ENCODE measurements at places on chromosomes 3 and 15.

GRCh38 chr3:193782747-193783146, 189.7 kb downstream of the OPA1 start:
- no peak for DNase-seq

DNA sequence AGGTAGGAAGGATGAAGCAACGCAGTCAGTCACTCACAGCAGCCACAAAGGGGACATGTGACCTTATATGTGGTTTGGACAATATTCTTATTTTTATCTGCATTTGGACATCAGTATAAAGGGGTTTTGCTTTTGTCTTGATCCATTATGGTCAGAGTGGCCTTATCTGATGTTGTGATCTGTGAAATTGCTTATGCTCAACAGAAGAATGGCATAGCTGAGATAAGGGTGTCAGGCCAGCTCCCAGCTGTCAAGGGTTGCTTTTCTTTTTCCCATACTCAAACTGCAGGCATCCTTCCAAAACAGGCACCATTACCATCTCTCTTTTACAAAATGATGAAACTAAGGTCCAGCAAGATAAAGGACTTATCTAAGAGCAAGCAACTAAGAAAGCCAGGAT, 28.1 kb downstream of the DCLK3 start:
- no peak for DNase-seq

- DNase-seq: no peak
Measured at GRCh38 chr3:122358703-122359032, 24.4 kb downstream of the MIX23 start.

- DNase-seq: no peak
Measured at GRCh38 chr3:132606085-132606484, 9.0 kb downstream of the ACKR4 start.

GRCh38 chr15:31016446-31016915, 25.1 kb upstream of the MTMR10 start:
- DNase-seq: no peak

DNA sequence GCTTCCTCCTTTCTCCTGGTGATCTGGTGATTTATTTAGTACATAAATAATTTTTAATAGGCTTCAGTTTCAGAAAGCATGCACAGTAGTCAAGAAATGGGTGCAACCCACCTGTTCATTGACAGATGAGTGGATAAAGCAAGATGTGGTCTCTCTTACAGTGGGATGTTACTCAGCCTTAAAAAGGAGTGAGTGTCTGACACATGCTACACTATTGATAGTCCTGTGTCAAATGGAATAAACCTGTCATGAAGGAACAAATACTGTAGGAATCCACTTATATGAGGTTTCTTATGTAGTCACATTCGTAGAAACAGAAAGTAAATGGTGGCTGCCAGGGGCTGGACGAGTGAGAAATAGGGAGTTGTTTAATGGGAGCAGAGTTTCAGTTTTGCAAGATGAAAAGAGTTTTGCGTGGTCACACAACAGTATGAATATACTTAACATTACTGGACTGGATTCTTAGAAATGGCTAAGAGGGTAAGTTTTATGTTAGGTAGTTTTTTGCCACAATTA, 56.0 kb upstream of the PPARG start:
- DNase-seq: peak; percentile 12

GRCh38 chr15:88704791-88705768, 66.3 kb downstream of the ISG20 start:
- DNase-seq: no peak

DNA sequence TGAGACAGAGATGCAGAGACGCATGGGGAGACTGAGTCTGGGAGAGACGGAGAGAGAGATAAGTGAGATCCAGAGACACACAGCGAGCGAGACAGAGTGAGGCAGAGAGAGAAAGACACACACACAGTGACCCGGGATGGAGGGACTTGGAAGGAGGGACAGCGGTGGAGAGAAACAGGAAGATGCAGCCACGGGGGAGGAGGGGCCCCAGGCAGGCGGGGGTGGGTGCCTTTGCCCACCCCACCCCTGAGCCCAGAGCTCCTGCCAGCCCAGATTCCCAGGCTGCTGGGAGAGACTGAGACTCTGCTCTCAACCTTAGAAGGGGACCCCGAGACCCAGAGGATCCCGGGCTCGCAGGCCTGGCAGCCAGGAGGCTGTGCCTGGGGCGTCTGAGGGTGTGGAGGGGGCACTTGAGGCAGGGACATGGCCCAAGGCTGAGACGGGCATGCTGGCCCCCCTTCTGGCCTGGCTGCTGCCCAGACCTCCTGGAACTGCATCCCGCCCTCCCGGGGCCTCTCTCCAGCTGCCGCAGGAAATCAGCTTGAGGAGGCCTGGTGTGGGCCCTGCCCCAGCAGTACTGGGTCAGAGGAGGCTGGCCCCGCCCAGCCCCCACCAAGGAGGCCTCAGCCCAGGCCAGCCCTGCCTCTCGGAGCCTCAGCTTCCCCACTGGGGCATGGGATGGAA, 18.1 kb downstream of the H1-8 start:
- no peak for DNase-seq

DNA sequence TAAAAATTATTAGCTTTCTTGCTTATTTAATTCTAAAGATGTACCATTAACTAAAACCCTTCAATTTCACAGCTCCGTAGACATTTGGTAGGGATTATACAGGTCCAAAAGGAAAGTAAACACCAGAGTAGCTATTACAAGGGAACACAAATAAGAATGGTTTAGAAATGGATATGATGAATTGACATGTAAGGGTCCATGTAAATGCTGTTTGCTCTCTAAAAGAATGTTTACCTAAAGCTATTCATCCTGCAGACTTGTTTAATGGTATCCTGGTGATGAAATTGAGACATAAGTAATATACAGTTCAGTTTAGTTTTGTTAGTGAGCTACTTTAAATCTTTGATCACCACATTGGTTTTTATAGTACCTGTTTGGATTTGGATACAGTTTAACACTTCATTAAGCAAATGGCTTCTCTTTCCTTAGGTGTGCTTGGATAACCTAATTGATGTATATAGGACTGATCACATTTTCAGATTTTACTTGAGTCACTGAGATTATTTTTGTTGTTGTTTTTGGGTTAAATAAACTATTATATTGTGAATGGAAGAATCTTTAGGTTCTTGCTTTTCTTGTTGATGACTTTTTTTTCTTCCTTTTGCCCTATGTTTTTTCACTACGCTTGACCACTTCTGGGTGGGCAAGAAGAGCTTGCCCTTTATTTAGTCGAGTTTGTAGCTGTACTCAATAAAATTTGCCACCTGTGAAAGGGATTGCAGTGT, 115.4 kb downstream of the TCF12 start:
- DNase-seq: no peak

DNA sequence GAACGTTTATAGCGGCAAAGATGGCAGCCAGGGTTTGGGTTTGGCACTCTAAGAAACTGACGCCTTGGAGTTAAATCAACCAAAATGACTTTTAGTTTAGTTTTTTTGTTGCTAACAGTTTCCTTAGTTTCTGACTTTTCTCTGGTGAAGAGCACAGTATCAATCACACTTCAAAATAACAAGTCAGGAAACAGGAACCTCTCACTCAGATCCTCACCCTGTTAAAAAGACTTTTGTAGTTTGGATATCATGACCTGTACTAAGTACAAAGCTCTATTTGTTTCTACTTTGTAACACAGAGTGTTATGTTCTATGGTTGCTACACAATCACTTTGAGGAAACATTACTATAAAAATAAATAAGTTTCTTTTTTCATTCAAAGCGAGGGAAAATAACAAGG, 51.1 kb downstream of the ATP10A start:
- no peak for DNase-seq

DNA sequence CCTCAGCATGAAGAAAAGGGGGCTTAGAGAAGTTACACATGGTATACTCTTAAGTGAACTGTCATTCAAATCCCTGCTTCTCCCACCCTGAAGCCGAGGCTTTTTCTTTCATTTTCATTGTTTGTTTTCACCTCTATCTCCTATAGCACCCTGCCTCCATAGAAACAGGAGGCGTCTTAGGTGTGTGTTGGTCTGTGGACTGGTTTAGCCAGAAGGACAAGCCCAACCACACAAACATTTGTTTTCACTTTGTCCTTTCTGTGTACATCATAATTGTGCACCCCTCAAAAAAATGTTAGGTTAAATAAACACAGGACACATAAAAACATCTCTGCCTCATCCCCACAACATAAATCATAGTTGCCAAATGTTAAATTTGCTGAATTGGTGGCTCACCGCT, 73.3 kb upstream of the UBE2E2 start:
- DNase-seq: no peak

GRCh38 chr15:41734079-41734478, 40.2 kb upstream of the MAPKBP1 start:
- no peak for DNase-seq

GRCh38 chr15:44458429-44458828, 31.0 kb downstream of the CTDSPL2 start:
- DNase-seq: no peak

DNA sequence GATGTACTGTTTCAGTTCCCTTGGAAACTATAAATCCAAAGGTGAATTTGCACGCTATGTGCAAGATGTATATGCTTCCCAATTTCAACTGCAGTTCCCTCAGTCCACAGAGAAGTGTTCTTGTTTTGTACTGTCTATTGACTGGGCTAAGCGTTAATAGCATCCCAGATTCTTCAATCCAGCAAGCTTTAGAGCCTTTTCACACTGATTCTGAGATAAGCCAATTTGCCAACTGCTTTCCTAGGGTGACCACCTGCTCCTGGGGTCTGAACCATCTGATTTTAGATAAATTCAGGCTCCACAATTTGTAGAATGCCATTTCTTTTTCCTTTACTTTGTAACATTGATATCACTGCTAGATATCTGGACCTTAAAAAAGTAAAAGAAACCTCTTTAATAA, 340.1 kb downstream of the PTPRG start:
- no peak for DNase-seq

- no peak for DNase-seq
Measured at GRCh38 chr3:122936335-122936734, 91.2 kb downstream of the SEMA5B start.

GRCh38 chr3:146626403-146627122, 21.4 kb upstream of the PLSCR5 start:
- no peak for DNase-seq

DNA sequence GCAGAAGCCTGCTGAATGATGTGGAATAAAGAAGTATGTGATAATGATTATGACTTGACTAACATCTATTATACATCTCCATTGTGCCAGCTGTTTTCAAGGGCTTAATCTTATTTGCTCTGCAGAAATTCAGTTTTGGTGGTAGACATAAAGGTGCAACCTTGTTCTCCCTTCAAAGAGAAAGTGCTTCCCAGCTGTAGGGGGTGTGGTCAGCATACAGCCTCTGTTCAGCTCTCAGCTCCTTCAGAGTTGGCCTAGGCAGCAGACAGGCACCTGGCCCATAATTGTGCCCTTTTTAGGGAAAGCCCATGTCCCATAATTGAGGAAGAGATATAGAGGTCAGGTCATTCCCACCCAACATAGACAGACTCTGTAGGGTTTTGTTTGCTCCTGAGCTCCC, 104.3 kb upstream of the EOMES start:
- no peak for DNase-seq

GRCh38 chr3:14283813-14284438, 105.3 kb downstream of the LSM3 start:
- no peak for DNase-seq

DNA sequence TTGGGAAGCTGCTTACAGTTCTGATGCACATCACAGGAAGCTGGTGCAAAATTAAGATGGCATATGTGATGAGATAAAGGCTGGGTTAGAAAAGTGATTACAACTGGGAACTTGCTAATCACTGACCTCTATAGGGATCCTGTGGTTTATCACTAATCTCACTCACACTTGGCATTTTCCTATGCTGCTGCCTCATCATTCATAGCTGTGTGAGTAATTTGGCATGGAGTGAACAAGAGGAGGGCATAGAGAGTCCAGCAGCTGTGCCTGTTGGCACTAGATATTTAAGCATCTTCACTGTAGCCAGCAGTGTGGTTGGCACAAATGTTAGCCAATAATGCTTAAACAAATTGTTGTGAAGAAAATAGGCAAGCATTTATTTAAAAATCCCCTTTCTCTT, 217.7 kb upstream of the CGNL1 start:
- no peak for DNase-seq

DNA sequence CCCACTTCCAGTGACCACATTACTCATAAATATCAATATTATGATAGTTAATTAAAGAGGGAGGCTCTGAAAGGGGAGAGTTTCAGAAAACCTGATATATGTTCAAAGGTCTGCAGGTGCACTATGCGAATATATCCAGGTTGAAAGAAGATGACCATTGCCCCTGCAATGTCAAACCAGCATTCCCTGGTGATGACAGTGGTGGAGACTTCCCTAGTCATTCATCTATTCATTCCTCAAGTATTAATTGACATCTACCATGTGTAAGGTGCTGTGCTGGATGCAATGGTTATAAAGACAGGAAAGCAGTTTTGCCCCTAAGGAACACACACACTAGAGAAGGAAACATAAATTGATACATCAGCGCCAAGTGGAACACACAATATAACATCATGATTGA, 588.3 kb upstream of the KCNMB2 start:
- DNase-seq: no peak
